ENCODE measurements at places on chromosomes 12 and 14.

- no peak for DNase-seq
These were observed 171.0 kb downstream of the ADGRD1 start for GRCh38 chr12:131124487-131125280.

DNA sequence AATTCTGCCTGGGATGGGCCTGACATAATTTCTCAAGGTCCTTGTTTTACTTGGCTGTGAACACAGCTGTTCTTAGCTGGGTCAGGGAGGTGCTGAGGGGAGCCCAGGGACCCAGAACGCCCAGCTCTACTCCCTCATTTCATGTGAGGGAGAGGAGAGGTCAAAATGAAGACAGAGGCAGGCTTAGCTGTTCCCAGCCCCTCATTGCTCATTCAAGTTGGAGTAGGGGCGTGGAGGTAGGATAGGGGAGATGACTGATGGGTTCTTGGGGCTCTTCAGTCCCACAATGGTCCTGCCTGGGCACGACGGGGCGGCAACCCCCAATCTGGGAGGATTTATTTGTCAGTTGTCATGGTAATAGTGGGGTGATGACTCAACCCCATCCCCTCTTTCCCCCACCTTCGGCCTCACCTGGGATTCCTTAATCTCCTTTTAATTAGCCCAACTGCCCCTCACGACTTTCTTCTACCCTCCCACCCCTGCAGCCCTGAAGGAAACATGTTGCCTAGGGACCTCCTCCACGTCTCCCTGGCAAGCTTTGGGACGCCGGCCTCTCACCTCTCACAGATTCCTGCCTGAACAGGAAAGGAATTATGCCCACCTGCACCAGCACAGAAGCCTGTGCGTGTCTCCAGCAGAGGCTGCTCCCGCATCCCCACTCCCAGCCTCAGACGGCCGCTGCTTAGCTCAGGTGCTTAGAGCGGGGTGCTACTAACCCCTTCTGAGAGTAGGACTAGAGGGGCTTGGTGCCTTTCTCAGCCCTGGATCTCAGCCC, 10.2 kb downstream of the SPRYD3 start:
- no peak for DNase-seq

DNA sequence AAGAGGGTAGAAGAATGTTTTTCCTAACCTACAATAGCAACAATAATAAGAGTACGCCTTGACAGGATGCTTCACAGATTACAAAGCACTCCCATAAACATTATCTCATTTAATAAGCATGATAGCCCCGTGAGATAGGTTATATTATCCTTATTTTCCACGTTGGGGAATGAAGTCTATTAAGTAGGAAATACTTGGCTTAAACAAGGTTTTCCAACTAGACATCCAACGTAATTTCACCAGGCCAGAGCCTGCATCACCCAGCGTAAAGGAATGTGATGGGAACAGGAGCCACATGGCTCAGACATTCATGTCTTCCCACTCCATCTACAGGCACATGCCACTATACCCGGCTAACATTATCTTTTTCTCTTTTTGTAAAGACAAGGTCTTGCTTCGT, 223.4 kb upstream of the AMIGO2 start:
- DNase-seq = no peak

DNA sequence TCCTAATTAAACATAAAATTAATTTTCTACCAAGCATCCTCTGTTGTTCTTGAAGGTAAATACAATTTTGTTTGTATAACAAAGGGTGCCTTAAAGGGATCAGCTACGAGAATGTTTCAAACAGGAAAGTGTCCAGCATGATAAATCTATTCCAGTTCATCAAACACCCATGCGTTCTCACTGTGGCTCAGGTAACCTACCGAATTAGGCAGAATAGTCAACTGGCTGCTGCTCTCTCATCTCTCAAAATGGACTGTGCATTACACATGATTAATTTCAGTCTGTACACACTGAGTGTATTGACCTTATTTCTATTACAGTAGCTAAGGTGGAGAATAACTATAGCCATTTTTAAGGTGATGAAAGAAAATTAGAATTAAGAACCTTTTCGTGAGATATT, 127.5 kb upstream of the RMST start:
- DNase-seq = no peak

DNA sequence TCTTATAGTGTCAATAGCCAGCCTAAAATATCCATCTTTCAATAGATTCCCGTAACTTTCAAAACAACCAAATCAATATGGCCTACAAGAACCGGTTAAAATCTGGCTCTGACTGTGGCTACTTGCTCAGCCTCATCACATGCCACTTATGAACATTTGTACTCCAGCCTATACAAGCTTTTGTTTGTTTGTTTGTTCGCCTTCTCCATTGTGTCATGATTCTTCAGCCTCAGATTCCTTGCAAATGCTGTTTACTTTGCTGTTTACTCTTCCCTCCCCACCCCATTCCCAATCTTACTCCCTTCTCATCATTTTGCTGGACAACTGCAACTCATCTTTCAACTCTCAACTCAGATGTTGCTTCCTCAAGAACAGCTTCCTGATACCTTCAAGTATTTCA, 161.2 kb downstream of the CAPZA3 start:
- DNase-seq = no peak

- DNase-seq = no peak
These were observed 28.2 kb downstream of the SERPINA11 start for GRCh38 chr14:94424371-94424770.

DNA sequence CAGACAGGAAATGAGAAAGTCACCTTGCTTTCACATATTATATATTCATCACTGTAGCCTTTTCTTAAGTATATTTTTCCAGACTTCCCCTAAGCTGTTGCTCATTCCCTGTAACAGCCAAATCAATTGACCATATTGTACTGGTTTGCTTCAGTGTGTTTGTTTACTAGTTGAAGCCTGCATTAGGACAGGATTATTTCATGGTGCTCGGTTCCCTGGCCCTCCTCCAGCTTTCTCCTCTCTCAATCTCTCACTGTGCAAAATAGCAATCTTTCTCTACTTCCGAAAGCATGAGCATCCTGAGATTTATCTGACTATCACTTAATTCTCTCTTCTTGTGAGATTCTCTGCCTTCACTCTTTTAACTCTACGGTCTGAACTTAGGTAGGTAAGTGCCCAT, 2.4 kb downstream of the SLC35F4 start:
- DNase-seq = no peak

DNA sequence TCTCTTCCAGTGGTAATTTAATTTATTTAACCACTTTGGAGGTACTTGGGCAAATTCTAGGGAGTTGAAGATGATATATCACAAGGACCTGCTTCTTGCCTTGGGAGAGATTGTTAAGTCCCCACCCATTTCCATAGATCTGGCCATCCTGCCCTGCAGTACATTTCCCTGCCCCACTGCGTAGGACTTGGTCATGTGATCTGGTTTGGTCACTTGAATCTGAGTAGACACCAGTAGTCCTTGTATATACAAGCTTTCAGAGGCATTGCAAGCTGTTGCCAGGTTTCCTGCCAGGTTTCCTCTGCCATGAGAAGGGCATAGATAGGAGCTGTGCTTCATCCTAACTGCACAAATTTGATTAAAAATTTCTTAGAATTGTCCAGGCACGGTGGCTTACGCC, 200.0 kb downstream of the ADAMTS20 start:
- DNase-seq = no peak

DNA sequence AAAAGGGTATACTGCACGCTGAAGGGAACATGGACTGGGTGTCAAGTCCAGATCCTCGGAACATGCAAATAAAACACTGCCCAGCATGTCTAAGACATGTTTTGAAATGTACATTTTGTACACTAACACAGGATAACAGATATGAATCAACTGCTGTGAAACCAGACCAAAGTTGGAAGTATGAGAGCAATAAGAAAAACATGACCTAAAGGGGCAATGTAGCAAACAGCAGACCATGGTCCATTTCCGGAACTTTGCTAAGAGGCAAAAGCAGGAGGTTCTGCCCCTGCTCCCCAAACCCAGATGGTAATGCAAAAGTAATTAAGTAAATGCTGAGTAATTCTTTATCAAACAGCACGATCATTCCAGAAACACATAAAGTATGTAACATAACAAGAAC, 125.2 kb downstream of the SLC25A21 start:
- DNase-seq = no peak

- no peak for DNase-seq
These were observed 878.9 kb upstream of the SEL1L start for GRCh38 chr14:82412545-82412944.

DNA sequence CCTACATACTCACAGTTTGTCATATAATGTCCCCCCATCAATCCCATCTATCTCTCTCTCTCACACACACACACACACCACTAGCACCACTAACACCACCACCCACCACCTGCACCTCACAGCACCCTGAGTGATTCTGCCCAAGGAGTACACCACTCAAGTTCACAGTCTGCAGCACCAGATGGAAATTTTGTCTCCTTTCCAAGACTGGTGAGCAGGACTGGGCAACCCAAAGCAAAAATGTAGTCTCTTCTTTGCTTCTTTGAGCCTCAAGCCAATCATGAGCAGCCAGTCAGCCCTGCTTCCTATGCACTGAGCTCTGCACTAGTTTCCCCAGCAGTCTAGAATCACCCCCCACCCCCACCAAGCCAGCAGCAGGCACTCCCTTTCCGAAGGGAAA, 15.0 kb upstream of the ARMH4 start:
- DNase-seq = no peak

GRCh38 chr12:51124504-51124903, 41.1 kb upstream of the CSRNP2 start:
- DNase-seq = no peak

DNA sequence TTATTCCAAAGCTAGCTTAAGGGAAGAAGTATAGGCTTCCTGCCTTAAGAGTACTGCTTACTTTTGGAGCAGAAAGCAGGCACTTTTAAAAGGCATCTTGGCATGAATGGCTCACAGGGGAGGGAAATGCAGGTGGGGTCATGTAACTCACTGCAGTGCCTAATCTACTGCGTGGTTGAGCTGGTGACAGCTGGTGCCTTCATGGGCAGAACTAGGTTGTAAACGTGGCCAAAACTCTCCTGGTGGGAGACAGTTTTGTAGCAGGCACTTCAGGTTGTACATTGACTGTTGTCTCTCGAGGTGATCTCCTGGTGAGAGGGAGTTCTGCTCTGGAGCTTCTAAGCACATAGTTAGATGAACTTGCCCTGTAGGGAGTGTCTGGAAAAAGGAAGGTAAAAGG, 962.5 kb downstream of the DIO2 start:
- DNase-seq = no peak

DNA sequence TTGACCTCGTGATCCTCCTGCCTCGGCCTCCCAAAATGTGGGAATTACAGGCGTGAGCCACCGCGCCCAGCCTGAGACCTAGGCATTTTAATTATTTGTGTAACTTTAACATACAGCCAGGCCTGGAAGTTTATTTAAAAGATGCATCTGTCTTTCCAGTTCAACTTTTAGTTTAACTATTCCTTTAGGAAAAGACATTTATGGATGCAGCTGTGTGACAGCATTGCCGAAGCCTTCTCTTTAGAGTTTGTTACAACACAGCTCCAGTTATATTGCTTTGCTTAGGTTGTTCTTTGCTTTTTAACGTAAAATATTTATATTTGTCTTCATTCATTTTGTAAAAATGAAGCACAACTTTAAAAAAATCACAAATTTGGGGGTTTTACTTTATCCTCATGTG, 67.0 kb downstream of the DIP2B start:
- no peak for DNase-seq

DNA sequence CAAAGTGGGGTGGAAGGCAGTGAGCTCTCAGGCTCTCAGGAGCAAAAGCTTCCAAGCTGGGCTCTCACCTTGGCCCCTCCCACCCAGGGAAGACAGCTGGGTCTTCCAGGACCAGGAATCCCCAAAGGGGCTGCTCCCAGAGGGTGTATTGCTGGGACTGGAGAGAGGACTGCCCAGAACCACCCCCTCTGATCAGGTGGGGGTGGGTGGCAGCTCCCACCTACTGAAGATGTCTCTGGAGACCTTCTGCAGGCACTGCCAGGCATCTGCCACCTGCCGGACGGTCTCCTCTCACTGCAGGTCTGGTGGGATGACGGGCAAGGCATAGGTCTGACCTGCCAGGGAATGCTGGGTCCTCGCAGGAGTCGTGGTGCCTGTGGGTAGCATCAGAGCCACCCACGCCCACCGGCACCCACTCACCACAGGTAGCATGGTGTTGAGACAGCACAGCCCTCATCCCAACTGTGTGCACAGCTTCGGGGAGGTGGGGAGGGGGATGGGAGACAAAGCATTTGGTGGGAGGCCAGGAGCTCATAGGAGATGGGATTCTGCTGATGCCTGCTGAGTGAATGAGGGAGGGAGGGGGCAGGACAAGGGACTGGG, 103.2 kb downstream of the SINHCAF start:
- no peak for DNase-seq

GRCh38 chr14:87896393-87897380, 96.3 kb downstream of the GALC start:
- peak; percentile 55 for DNase-seq

GRCh38 chr14:32453857-32454810, 125.0 kb downstream of the AKAP6 start:
- DNase-seq = no peak

DNA sequence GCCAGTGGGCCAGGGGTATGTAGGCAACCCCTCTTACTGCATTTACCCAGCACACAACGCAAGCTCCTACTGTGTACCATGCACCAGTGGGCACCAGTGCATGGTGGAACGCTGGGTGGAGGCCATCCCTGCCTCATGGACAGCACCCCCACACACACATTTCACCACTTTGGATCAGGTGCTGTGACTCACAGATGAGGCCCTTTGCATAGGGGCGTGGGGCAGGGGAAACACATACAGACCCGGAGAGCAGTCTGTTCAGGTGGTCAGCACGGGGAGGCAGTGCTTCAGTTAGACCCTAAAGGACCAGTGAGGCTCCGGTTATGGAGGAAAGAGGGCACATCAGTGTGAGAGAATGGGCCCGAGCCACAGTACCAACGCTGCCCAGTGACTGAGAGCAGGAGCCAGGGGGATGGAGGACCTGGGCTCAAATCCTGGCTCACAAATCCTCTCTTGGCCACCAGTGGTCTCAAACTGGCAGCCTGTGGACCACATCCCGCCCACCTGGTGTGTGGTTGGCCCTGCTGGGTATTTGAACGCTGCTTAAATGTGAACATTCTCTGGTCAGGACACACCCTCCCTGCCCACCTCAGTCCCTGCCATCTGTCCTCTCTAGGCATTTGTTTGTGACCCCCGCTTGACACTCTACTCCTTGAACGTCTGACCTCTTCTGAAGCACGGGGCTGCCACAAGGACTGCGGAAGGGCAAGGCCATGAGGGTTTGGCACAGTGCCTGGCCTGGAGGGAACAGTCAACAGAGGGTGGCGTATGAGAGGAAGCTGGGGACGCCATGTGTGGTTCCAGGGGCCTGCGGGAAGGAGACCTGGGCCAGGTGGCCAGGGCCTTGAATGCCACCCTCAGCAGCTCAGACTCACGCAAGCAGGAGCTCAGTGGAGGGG, 46.7 kb downstream of the FAM222A start:
- DNase-seq = no peak
